Activated CD4-positive, alpha-beta T cell treated with anti-CD3 and anti-CD28 coated beads for 4 hours (primary cell): ENCODE measurements at places on chromosomes 12 and 14.
A peak's percentile ranks its signal among the peaks of the same experiment; 100 is the strongest.

- DNase-seq, result no peak
Measured at GRCh38 chr12:100799770-100800169, 5.2 kb downstream of the ANO4 start.

DNA sequence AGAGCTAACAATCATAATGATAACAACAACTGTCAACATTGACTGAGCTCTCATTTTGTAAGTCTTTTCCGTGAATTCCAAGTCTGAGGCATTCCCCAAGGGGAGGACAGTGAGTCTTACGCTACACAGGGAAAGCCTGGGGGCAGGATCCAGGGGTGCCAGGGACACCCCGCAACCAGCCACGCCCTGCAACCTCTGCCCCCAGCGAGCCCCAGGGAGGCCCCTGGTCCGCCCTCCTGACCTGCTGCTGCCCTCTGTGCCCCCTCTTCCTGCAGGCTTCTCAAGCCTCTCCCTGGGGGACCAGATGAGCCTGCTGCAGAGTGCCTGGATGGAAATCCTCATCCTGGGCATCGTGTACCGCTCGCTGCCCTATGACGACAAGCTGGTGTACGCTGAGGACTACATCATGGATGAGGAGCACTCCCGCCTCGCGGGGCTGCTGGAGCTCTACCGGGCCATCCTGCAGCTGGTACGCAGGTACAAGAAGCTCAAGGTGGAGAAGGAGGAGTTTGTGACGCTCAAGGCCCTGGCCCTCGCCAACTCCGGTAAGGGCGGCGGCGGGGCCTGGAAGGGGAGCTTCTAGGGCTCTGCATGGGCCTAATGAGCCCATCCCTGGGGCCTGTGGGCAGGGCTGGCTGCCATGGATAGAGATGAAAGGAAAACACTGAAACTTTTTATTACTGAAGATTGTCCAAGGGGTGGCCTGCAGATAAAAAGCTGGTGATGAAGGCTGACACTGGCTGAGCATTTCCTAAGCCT lies 115.4 kb downstream of the ESRRB start:
- DNase-seq, result no peak

DNA sequence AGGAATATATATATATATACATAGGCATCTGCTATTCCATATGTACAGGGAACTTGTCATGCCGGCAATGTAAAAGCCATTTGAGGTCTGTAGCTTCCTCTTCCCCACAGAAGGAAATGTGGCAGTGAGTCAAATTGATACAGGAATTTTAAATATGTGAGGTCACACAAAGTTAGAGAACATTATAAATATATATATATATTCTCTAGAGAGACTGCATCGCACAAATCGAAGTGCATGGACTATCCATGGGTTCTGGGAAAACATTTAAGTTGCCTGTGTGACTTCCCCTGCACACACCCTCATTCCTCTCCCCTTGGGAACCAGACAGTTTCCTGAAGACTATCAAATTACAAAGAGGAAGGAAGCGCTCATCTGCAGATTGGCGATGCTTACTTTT lies 100.9 kb upstream of the CCDC91 start:
- no peak for DNase-seq

DNA sequence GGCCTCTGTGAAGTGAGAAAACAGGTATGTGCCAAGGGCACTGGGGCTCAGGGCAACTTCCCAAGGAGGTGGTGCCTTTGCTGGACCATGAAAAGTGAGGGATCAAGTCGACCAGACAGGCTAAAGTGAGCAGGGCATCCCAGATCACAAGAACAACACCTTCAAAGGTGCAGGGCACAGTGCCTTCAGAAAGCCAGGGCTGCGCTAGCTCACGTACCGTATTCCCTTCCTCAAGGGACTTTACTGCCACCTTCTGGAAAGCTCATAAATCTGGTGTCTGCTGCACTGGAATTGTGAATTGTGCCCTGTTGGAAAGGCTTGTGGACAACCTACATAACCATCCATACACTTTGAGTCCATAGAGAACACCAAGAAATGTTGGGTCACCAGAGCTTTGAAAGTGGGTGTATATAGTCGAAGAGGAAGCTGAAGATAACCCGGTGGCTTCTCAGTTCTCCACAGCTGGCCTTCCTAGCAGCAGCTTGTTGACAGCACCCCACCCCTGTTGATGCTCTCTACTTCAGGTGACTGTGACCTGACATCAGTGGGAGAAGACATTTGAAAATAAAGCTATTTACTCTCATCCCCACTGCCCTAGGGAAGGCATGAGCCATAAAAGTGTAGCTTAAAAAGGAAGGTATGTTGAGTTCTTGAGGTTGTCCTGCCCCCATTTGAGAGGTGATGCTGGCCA lies 24.5 kb downstream of the FIGNL2 start:
- peak; percentile 28 for DNase-seq

DNA sequence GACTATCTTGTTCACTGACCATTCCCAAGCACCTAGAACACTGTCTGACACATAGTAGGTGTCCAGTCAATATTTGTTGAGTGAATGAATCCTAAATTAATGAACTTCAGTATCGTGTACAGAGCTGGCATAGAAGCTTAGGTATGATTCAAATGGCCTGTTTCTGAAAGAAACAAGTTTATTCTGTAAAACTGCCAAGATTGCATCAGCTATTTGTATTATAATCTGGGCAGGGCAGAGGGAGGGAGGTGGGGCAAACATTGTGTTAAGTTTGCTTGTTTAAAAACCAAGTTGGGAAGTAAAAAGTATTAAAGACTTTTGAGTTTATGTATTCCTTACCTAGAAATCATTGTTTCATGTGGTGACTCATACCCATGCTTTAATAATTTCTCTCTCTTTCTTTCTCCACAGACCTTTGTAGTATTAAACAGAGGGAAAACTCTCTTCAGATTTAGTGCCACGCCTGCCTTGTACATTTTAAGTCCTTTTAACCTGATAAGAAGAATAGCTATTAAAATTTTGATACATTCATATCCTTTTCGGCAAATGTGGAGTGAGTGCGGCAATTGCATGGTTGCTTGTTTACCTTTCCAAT lies 92.8 kb downstream of the SCN8A start:
- no peak for DNase-seq

- no peak for DNase-seq
Measured at GRCh38 chr14:32311294-32312009, 17.6 kb upstream of the AKAP6 start.
